ENCODE measurements at places on chromosomes 1 and 21.

GRCh38 chr1:46942086-46942485, 810 bp upstream of the CYP4A11 start:
- no peak for DNase-seq

- DNase-seq: no peak
Observed at GRCh38 chr1:180997843-180998504, 24.7 kb downstream of the STX6 start.

DNA sequence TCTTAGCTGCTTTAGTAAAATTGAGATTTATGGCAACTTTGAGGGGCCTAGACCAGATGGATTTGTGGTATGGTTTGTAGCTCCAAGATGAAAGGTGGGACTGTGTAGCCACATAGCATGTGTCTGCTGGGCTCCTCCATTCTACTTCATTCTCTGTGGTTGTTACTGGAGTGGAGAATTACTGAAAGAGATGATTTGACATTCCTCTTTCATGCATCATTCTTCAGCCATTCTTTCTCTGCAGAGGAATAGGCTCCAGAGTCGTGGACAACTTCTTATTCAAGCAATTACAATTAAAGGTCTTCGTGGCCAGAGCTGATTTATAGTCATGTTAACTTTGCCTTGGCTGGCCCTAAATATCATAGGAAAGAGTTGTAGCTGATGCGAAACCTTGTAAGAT, 328.9 kb downstream of the PAPPA2 start:
- DNase-seq: no peak

- DNase-seq: no peak
Observed at GRCh38 chr1:174995121-174995520, 4.6 kb upstream of the CACYBP start.

GRCh38 chr1:245380790-245381535, 226.2 kb downstream of the KIF26B start:
- DNase-seq: no peak

GRCh38 chr1:64898107-64898861, 68.1 kb downstream of the JAK1 start:
- DNase-seq: peak; percentile 23

GRCh38 chr1:4152266-4152665, 252.2 kb upstream of the C1orf174 start:
- no peak for DNase-seq

DNA sequence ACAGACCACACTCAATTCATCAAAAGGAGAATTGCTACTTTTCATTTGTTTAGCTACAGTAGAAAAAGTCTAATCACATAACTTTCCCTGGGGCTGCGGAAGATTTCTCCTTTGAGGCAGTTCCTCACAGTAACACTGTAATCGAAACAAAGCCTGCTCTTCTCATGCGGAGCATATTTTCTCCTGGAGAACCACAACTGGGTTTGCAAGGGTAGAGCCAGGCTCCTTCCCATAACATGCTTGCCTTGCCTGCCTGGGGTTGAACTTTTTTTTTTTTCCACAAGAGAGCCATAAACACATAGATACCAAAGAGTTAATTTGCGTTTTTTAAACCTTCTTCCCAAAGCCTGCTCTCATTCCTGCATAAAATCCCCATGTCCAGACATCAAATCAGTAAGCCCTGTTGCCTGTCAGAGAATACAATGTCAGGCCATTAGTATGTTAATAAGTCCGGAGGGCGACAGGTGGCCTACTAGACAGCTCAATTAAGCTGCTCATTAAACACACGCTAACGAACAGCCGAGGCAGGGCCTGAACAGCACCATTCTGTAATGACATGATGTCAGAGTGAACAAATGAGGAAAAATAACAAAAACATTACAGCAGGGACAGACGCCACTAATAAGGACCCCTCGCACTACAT, 107.1 kb upstream of the OLIG2 start:
- no peak for DNase-seq

- DNase-seq: no peak
Observed at GRCh38 chr1:72432645-72433267, 150.4 kb upstream of the NEGR1 start.

- no peak for DNase-seq
Observed at GRCh38 chr1:224933584-224933983, 4.1 kb downstream of the DNAH14 start.

- DNase-seq: no peak
Observed at GRCh38 chr1:17706445-17706844, 48.7 kb upstream of the ACTL8 start.

DNA sequence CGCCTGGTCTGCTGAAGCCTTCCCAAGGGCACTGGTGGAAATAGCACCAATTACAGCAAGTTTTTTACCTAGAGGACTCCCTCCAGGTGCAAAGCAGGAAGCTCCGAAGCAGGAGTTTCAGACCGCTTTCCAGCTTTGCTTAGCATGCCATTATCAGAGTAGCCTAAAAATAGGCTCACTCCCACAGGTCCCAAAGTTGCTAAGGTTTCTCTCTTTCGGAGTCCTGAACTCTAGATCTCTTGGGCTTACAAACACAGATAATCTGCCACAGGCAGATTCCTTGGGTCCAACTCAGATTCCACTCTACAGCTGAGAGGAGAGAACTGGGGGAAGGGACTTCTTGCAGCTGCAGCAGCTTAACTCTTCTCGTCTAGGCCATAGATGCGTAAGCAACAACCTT, 22.5 kb downstream of the ZMYND12 start:
- DNase-seq: no peak

- no peak for DNase-seq
Observed at GRCh38 chr1:41355356-41355755, 5.9 kb upstream of the FOXO6 start.

DNA sequence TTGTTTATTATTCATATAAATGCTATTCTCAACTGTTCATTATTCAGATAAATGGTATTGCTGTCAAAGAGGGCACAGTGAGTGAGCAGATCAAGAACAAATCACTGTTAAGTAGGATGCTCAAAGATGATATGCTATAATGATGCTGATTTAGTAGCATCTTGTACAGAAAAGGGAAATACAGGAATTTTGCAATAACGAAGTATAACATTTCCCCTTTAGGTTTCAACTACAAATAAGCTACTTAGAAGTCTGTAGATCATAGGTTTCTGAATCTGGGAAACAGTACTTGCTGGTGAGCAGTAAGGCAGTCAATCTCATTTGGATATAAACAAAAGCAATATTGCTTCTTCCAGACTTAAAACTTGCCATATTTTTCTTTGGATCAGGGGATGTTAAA, 27.3 kb upstream of the RCOR3 start:
- DNase-seq: no peak

GRCh38 chr1:217889401-217889800, 258.3 kb downstream of the SPATA17 start:
- DNase-seq: no peak

DNA sequence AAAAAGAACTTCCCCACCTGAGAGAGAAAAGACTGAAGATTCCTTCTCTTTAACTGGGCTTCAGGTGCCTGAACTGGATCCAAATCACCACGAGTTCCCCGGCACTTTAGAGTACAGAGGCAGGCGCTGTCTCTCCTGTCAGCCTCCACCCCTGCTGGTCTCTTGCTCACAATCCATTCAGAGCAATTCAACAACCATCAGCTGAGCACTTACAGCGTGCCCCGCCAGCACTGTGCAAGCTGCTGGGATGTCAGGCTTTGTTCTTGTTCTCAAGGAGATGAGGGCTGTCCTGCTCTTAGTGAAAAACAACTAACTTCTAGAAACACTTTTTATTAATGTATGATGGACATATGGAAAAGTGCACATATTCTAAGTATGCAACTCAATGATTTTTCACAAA, 68.7 kb upstream of the VAMP3 start:
- DNase-seq: no peak

- no peak for DNase-seq
Observed at GRCh38 chr1:171883849-171884248, 42.6 kb downstream of the DNM3 start.

- DNase-seq: no peak
Observed at GRCh38 chr1:196461521-196461920, 146.7 kb downstream of the KCNT2 start.

GRCh38 chr1:117371441-117372151, 4.3 kb downstream of the MAN1A2 start:
- DNase-seq: no peak

DNA sequence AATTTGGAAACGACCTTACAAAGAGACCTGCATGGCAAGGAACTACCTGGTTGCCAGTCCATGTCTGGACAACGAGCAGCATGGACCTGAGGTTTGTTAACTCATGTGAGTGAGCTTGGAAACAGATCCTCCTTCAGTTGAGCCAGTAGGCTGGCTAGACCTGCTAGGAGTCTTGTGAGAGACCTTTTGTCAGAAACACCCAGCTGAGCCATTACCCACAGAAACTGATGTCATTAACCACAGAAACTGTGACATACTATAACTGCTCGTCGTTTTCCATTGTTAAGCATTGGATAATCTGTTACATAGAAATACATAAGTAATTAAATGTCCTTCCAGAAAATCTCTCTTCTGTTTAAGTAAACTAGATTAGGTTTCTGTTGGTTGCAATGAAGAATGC, 211.1 kb upstream of the C21orf91 start:
- no peak for DNase-seq

DNA sequence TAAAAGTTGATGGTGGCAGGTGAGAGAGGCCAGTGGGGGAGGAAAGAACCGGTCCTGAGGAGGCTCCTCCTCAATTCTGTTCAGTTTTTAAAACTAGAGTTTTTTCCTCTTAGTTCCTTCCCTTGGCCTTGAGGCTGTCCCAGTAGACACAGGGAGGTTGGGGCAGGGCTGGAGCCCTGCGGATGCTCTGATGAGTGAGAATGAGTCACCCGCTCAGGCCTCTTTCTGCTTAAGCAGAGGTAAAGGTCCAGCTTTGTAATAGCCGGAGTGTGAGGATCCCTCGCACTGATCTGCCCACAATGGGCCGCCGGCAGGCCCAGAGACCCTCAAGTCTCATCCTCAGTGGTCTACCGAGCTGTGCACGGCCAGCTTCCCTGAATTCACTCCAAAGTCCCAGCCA, 49.6 kb upstream of the IRF2BP2 start:
- no peak for DNase-seq

DNA sequence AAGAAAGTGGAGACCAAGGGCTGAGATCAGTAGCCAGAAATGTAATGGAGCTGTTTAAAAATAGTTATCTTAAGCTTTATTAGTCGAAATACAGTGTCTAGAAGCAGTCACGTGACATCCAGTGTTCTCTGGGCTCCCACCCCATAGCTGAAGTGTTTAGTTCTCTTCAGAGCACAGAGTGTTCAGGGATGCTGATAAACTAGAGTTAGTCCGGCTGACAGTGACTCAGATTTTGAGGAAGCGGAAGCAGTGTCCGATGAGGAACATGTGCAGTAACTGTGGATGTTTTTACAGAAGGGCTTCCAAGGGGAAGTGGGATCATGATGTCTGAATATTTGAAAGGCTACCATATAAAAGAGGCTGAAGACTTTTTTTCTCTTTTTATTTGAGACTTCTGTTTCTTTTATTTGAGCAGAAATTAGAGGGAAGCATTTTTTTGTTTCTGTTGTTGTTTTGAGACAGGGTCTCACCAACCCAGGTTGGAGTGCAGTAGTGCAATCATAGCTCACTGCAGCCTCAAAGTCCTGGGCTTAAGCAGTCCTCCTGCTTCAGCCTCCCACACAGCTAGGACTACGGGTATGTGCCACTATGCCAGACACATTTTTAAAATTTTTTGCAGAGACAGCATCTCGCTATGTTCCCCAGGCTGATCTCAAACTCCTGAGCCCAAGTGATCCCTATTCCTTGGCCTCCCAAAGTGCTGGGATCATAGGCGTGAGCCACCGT, 124.2 kb downstream of the GALNT2 start:
- DNase-seq: no peak

- DNase-seq: no peak
Observed at GRCh38 chr1:91806769-91807700, 78.9 kb downstream of the TGFBR3 start.

- no peak for DNase-seq
Observed at GRCh38 chr21:44834951-44835646, 17.2 kb upstream of the SUMO3 start.

- DNase-seq: peak; percentile 83
Observed at GRCh38 chr1:46442317-46443161, 47.1 kb upstream of the DMBX1 start.

GRCh38 chr1:89978755-89979154, 16.2 kb upstream of the ZNF326 start:
- no peak for DNase-seq

DNA sequence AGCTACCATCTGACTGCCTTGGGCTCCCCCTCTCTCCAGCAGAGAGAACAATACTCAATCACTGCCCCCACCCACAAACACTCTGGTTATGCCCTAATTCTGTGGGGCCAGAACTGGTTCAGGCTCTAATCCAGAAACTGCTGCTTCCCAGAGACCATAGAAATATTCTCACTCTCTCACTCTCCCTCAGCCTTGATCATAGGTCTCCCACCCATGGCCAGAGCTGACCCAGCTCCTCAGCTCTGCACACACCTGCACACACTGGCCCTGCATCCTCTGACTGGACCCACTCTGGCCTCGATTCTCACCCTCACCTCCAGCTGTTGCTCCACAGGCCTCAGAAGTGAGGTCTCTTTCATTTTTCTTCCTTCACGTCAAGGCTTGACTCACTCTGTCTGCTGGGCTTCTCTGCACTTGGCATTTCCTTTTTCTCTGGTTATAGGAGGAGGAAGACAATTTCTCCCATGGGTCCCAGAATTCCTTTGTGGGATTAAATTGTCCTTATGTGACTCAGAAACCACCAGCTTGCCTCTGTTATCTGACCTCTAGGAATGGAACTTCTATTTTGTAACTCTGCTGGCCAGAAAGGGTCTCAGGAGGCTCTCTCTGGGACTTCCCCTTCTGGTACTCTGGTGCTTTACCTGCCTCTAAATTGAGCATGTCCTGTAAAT, 15.6 kb upstream of the ZMYM6 start:
- no peak for DNase-seq

DNA sequence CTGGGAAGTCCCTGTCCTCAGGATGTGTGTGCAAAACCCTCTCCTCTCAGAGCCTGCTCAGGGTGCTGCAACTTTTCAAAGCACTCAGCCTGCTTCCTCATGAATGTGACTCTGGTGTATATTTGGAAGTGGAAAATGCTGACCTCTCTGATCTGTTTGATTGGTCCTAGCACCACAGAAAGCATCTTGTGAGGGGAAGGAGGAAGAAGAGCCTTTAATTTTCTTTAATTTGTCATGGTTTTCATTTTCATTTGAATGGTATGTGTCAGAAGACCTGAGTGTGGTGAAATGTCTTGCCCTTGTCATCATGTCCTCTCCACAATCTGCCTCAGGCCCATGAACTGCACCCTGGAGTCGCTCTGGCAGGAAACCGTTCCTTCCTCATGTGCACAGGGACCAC, 383.5 kb downstream of the NTNG1 start:
- no peak for DNase-seq

GRCh38 chr1:246283771-246284410, 223.2 kb downstream of the SMYD3 start:
- DNase-seq: no peak

- no peak for DNase-seq
Observed at GRCh38 chr1:53254011-53254640, 15.8 kb upstream of the MAGOH start.

DNA sequence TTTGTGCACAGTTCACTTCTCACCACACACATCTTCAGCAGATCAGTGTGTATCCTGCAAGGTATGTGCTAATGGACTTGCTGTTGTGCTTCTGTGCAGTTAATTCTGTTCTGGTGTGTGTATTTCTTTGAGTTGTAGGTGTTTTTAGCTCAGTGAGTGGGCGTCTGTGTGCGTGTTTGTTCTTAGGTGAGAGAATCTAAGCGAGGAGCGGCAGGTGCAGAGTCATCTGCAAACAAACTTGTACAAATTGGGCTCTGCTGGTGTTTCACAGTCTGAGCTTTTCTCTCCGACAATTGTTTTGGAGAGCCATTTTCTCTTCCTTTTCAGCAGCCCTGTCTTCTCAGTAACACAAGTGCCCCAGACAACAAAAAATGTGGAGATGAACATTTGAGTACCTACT, 43.6 kb downstream of the ACP6 start:
- no peak for DNase-seq
